ENCODE measurements at places on chromosomes 5 and 9.
A peak's percentile ranks its signal among the peaks of the same experiment; 100 is the strongest.

GRCh38 chr9:278651-279050 lies 64.0 kb downstream of the DOCK8 start:
- no peak for DNase-seq

- DNase-seq = peak; percentile 49
Measured at GRCh38 chr5:171137768-171138525, 171.1 kb upstream of the TLX3 start.

DNA sequence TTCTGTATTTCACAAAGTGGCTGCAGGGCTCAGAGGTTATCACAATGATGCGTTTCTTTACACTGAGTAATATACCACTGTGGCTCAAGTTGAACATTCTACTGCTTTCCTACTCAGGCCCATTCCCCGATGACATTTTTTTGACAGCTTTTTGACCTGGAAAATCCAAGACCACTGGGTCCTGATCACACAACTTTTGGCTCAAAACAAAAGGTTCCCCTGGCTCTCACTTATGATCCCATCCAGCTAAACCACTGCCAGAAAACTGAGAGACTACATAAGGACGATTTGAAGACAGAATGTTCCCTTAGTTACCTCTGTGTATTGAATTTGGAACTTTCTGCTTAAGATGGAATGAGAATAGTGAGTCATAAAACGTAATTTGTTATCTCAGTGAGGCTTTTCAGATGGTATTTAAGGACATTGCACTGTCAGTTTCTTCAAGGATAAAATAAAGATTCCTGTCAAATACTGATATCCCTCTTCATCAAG lies 78.0 kb upstream of the FBXL7 start:
- peak; percentile 10 for DNase-seq

GRCh38 chr9:133153227-133154096 lies 10.3 kb downstream of the GBGT1 start:
- no peak for DNase-seq

DNA sequence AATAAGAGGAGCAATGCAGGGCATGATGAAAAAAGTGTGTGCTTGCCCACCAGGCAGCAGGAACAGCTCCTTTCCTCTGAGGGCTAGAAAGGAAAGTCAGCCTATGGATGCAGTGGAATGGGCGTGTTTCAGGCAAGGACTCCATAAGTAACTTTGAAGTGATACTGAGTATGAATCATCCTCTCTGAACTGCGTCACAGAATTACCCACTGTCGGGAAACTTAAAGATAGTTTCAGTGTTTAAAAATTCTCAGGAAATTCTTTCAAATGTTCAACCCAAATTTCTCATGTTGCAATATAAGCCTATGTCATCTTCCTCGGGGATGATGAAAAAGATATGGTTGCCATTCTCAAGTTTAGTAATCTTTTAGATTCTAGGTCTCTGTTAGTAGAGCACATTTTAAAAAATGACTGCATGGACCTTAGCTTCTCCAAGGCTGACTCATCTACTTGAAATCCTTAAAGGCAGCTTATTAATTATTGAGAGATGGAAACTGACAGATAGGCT lies 27.7 kb downstream of the PTCD2 start:
- DNase-seq = peak; percentile 92

DNA sequence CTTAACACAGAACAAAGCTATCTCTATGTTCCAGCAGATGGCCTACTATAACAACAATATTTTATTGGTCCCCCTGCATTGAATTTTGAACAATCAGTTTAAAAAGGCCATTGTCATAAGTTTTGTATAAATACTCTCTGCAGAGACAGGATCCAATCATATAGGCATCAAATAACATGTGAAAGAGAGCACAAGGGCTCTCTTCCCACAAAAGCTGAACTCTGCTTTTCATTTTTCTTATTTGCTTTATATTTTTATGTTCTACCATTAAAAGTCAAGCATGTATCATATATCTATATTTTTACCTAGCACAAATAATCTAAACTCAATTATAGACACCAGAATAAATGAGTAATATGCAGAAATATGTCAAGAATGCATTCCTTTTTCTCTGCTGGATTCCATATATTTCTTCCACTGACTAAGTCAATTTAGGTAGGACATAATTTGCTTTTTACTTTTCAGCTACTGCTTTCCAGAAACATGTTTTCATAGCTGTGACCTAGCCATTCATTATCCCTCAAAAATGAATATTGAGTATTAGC lies 143.6 kb downstream of the CDH9 start:
- DNase-seq = peak; percentile 2

DNA sequence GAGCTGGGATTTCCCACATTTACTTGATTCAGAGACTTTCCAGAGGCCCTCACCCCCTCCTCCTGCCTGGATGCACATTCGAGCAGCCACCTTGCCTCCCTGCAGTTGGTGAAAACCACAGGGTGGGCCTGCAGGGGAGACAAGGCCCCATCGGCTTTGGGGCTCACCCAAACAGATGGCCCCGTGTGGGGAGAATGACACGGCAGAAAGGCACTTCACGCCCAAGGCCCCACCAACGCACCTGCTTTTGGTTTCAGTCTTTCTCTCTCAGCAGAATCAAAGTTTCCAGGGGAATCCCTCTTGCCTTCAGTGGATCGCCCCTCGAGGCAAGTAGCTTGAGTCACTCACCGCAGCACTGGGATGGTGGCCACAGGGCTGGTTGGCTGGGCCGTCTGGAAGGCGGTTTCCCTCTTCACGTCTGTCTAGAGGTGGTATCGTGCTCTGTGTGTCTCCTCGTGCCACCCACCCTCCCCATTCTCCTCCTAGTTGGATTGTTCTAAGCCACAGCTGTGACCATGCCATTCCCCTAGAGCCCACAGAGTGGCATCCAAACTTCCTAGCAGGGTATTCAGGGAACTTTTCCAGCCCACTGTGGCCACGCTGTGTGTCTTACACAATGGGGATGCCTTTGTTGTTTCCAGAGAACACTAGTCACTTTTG lies 31.8 kb downstream of the SEC61B start:
- no peak for DNase-seq

GRCh38 chr9:124776954-124777648 lies at the start of gene OLFML2A:
Gene OLFML2A (plus strand): TSS chr9:124777133. CDS start chr9:124777271, 138 bp downstream.
- DNase-seq = no peak

DNA sequence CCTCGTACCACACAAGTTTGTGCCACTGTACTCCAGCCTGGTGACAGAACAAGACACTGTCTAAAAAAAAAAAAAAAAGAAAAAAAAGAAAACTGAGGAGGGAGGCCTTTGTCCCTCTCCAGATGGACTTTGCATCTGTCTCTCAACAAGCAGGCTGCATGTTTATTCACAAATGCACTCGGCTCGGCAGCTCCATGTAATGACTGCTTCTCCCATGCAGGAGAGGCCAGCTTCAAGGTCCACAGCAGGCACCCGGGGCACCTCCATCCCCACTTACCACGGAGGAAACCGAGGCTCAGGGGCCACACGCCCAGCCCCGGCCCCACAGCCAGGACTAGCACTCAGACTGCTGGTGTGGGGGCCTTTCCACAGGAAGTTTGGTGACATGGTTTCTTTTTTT lies 13.1 kb upstream of the NCS1 start:
- no peak for DNase-seq

- DNase-seq = peak; percentile 6
Measured at GRCh38 chr5:124824637-124825158, 78.3 kb upstream of the ZNF608 start.

DNA sequence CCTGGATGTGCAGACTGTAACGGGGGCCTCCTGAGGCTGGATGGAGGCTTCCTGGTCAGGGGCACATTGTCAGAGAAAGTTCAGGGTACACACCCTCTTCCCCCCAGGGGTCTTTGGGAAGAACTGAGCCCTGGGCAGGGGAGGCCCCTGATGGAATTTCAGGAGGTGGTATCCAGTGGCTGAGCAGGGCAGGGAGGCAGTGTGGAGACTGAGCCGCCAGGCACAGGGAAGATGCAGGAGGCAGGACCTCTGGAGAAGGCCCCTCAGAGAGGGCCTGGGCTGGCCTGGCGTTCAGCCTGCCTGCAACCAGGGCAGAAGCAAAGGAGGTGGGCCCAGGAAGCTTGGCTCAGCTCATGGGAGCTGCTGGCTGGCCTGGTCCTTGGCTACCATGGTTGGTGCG lies 53.5 kb downstream of the GTF3C4 start:
- no peak for DNase-seq

- peak; percentile 56 for DNase-seq
Measured at GRCh38 chr5:16160706-16161105, 18.9 kb downstream of the MARCHF11 start.

- DNase-seq = no peak
Measured at GRCh38 chr5:120621339-120621738, 157.2 kb downstream of the PRR16 start.

GRCh38 chr5:80181618-80182211 lies 74.1 kb downstream of the SERINC5 start:
- no peak for DNase-seq

DNA sequence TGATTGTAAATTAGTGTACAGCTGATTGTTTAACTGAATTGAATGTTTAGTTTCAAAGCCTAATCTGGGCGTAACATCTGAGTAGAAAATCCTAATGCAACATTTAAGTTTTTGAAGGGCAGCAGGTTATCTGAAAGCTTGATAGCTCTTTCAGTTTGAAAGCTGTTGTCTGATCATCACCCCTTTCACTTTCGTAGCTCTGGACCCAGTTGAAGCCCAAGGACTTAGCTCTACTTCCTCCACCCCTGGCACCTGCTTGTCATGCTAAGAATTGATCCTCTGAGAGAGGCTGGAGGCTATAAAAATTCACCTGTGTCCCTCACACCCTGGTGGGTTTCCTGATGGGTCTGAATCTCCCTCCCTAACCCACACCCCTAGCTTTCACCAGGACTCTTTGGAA lies 86.0 kb downstream of the ZFAND5 start:
- DNase-seq = no peak

- no peak for DNase-seq
Measured at GRCh38 chr5:60535198-60535597, 164.8 kb downstream of the DEPDC1B start.

DNA sequence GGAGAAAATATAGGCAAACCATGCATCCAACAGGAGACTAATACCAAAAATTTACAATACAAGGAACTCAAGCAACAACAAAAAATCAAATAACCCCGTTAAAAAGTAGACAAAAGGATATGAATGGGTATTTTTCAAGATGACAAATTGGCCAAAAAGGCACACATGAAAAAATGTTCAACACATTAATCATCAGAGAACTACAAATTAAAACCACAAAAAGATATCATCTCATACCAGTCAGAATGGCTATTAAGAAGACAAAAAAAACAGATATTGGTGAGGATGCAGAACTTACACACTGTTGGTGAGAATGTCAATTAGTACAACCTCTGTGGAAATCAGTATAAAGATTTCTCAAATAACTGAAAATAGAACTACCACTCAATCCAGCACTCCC lies 35.0 kb downstream of the TEX10 start:
- peak; percentile 58 for DNase-seq

DNA sequence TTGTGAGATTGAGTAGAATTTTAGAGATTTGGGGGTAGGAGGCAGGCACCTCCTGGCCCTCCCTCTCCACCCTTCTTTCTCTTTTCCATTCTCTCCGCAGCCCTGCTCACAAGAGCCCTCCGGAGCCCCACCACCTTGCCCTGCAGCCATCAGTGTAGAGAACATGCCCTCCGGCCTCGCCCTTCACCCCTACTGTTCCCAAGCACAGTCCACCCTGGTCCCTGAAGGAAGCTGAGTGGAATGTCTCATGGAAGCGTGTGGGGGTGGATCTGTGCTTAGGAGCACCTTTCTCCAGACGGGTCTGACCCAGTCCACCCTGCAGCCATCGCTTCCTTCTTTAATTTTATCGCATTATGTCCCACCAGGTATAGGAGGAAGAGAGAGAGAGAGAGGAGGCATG lies 267.1 kb downstream of the NSG2 start:
- DNase-seq = no peak

GRCh38 chr5:148864113-148864841 lies 37.9 kb downstream of the ADRB2 start:
- DNase-seq = peak; percentile 78

All from fibroblast of skin of scalp (primary cell).